ENCODE measurements at places on chromosomes 1 and 21. TPM values are rescaled to one million over a fixed set of nuclear protein-coding genes. Genes with fewer than 3 reads are reported as not detected.

Gene ATP6V1G3
- total RNA-seq: not detected

Gene COPA
- 140 TPM for total RNA-seq

Gene CTSE
- total RNA-seq: not detected

Gene SLC5A9
- not detected for total RNA-seq

Gene SH3BP5L
- total RNA-seq: 13.3 TPM

Gene NBPF1
- total RNA-seq: 18.9 TPM

Gene HCRTR1
- total RNA-seq: not detected

Gene TXNIP
- total RNA-seq: 18.0 TPM

Gene LCE1D
- total RNA-seq: not detected

Gene TCP10L
- not detected for total RNA-seq

Gene CAMK1G
- total RNA-seq: 7.3 TPM

Gene KLHDC9
- total RNA-seq: not detected

Measured in RPMI7951 (cell line).